ENCODE measurements at places on chromosomes 11 and 22. TPM values are rescaled to one million over a fixed set of nuclear protein-coding genes. Genes with fewer than 3 reads are reported as not detected.

The MRGPRX3 gene
- not detected for total RNA-seq

The C11orf71 gene
- 1.4 TPM for total RNA-seq

The LIPT2 gene
- total RNA-seq, result 0.68 TPM

The SULT4A1 gene
- total RNA-seq, result 0.58 TPM

The CCDC73 gene
- not detected for total RNA-seq

The RAB36 gene
- total RNA-seq, result 2.5 TPM

The HTR3B gene
- total RNA-seq, result not detected

The CCDC86 gene
- 18.1 TPM for total RNA-seq

The LRRC32 gene
- 95.5 TPM for total RNA-seq

The CRYBB3 gene
- total RNA-seq, result not detected

The OR4C3 gene
- not detected for total RNA-seq

The SLC6A5 gene
- not detected for total RNA-seq

The NAP1L4 gene
- total RNA-seq, result 48.2 TPM

The FLRT1 gene
- 0.12 TPM for total RNA-seq

The RPS3 gene
- total RNA-seq, result 3,213 TPM

The PRR5L gene
- total RNA-seq, result 1.8 TPM

The SYT8 gene
- total RNA-seq, result 0.35 TPM

The SGSM1 gene
- under 0.01 TPM for total RNA-seq

The CHCHD10 gene
- 10.6 TPM for total RNA-seq

The NXPE4 gene
- not detected for total RNA-seq

The NUP50 gene
- total RNA-seq, result 36.0 TPM

The OR52K2 gene
- total RNA-seq, result not detected

The GDPD4 gene
- total RNA-seq, result not detected

The ANKK1 gene
- not detected for total RNA-seq

The ELMOD1 gene
- total RNA-seq, result not detected

The DSCAML1 gene
- total RNA-seq, result not detected

The SCARF2 gene
- 42.2 TPM for total RNA-seq

The HEPN1 gene
- not detected for total RNA-seq

The PHOX2A gene
- total RNA-seq, result not detected

The ROBO4 gene
- total RNA-seq, result 13.4 TPM

The CDC42EP2 gene
- 79.6 TPM for total RNA-seq

The TMEM41B gene
- total RNA-seq, result 42.4 TPM

The RASL10A gene
- total RNA-seq, result not detected

The MPPED2 gene
- total RNA-seq, result not detected

The C22orf15 gene
- 0.77 TPM for total RNA-seq

The PDE3B gene
- 0.34 TPM for total RNA-seq

The CNIH2 gene
- total RNA-seq, result not detected

The FAT3 gene
- total RNA-seq, result 0.68 TPM

The USP35 gene
- 8.5 TPM for total RNA-seq

The TRIM49 gene
- total RNA-seq, result not detected

The CARD18 gene
- total RNA-seq, result not detected
